ENCODE measurements at places on chromosomes 1 and 21.

GRCh38 chr1:153355445-153356071 lies 2.1 kb upstream of the S100A9 start:
- peak; percentile 10 for DNase-seq

- no peak for DNase-seq
Measured at GRCh38 chr21:18218331-18218730, 26.3 kb upstream of the CHODL start.

DNA sequence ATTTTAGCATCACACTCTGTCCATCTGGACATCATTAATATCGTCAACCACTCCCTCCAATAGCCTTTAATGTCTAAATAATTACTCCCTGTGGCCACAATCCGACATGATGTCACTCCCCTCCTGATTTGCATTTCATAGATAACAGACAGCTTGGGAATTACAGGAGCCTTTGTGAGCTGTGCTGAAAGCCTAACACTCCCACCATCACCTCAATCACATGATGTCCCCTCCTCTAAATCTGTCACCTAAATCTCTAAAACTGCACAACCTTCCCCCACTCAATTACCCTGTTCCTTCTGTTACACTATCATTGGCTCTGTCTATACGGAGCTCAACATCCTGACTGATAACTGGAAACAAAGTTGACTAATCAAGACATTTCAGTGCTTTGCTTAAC lies 14.3 kb downstream of the NHLH2 start:
- DNase-seq, result no peak

- peak; percentile 92 for DNase-seq
Measured at GRCh38 chr1:6460301-6461050, 5.5 kb downstream of the TNFRSF25 start.

DNA sequence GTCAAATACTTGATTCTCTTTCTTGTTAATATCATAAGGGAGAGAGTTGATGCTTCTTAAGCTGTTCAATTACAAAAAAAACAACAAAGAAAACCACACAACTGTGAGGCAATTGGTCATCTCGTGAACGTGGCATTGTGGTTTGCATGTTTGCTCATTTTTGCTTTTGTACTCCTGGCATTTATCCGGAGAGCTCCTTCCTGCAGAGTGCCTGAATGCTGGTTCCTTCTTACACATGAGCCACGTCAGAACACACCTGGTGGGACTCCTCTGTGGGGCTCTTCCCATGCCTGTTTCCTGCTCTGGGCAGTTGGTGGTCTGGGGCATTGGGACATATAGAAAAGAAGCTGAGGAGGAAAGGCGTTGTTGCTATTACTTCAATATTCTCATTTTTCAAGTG lies 25.7 kb downstream of the KCNK1 start:
- DNase-seq, result no peak

GRCh38 chr21:35649186-35649585 lies 411.1 kb downstream of the SETD4 start:
- no peak for DNase-seq

DNA sequence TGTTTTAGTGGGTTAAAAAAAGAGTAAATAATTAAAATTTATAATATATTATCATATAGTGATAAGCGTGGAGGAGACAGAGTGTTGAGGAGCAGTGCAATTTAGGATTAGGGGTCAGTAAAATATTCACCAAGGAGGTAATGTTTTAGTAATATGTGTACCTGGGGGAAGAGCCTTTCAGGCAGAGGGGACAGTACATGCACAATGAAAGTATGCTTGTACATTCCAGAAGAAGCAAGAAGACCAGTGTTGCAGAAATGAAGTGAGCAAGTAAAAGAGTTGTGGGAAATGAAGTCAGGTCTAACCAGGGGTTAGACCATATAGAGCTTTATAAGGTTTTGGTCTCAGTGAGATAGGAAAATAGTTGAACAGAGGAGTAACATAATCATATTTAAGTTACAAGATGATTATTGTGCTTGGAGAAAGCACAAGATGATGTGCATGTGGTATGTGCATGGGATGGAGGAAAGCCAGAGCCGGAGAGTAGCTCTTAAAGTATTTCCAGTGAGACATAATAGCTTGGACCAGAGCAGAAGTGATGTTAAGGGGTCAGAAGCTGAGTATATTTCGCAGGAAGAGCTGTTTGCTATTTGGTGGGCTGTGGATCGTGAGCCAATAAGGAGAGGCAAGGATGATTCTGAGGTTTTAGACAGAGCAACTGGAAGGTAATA lies 44.8 kb downstream of the SNX7 start:
- DNase-seq, result no peak

DNA sequence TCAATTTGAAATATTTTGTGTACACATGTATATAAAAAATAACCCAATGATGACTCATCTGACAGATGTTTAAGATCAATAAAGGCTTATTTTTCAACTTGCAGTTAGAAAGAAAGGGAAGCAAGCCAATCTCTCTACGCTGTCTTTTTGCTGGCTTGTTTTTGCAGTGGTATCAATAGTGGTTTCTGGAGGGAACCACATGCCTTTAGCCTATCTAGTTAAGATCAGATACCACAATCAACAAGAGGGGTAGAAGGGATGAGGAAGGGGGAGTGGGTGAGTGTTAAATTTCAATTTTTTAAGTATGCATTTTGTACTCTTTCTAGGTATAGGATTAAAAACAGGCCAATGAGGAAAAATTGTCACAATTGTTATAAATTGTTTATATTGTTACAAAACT lies 276.2 kb downstream of the KCNH1 start:
- no peak for DNase-seq

- no peak for DNase-seq
Measured at GRCh38 chr1:192261476-192261875, 55.3 kb upstream of the RGS21 start.

DNA sequence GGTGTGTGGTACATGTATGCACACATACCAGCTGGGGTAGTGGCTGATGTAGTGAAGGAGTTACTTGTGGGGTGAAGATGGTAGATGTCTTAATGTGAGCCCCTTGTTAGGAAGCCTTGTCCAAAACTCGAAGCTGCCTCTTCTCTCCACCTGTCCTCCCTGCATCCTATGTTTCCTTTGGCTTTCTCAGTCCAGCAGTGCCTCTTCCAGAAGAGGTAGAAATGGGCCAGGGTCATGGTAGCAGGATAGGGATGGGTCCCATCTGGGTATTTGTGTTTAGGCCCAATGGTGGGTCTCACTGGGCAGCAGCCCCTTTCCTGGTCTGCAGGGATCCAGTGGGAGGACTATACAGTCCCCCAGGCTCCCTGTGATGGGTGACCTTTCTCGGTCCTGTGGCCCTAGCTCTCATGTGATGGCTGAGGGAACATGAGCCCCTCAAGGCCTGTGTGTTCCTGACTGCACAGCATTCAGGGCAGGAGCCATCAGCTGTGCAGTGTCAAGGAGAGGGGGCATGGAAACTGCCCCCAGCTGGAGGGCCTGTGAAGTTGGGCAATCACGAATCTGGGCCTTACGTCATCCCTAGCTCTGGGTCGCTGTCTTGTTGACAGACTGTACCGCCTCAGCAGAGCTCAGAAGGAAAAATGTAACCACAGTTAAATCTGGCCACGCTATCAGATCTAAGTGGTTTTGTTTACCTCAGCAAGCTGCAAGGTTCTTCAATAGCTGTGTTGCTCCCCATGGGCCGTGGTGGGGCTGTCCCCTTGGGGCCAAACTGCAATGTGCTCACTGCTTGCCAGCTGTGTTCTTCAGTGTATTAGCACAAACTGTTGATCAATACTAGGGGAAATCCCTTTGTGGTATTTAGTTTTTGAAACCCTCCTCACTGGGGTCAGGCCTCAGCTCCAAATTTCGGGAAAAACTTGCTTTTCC lies 82.7 kb downstream of the NOS1AP start:
- no peak for DNase-seq

DNA sequence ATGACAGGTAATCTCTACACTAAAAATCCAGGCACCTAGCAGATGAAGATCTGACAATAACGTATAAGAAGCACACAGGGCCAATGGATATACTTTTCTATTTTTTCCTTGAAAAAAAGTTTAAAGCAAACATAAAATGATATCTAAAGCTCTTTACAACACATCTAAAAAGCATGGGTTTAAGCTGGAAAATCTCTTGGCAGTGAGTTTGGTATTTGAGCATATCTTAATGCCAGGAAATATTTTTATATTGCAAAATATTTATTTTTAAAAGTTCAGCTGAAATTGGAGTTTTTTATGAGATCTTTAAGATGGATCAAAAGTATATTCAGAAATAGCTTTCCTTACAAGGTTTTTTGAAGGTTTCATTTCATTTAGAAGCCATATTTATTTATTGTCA lies 40.5 kb downstream of the SLC5A9 start:
- DNase-seq, result no peak

- DNase-seq, result no peak
Measured at GRCh38 chr1:54987427-54987826, 7.0 kb downstream of the TMEM61 start.
